ENCODE measurements at places on chromosomes 6 and 20.

DNA sequence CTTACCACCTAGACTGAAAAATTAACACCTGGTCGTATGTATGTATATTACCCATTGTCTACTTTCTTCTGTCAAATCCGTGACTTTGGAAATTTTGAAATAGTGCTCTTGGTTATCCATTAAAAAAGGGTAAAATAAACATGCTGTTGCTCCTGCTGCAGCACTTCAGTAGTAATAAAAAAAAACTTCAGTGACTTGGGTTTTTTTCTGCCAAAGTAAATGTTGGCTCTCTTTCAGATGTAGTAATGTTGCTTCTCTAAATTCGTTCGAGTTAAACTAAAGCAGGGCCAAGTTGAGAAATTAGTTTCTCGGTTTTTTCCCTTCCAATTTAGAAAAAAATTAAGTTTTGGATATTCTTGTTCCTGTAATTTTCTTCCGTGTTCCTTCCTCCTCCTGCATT, 34.2 kb downstream of the JARID2 start:
- no peak for DNase-seq

GRCh38 chr6:154617175-154617574, 106.7 kb upstream of the CNKSR3 start:
- no peak for DNase-seq

DNA sequence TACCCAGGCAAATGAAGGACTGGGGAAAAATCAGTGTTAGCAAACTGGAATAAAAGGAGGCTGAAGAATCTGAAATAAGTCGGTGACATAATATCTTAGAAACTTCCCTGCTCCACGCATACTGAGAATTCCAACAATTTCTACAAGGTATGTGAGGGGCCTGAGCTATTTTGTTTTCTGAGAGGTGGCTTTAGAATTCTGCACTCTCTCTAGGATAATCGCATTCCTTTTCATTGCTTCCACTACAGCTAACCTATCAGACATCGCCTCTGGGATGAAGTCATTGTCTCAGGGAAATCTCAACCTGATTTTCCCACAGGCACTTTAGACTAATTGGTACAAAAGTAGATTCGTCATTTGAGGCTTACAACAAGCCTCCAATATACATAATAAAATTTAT, 740.8 kb downstream of the PHF3 start:
- DNase-seq = no peak

- peak; percentile 56 for DNase-seq
These were observed 131.6 kb upstream of the TOP1 start for GRCh38 chr20:40896814-40897700.

DNA sequence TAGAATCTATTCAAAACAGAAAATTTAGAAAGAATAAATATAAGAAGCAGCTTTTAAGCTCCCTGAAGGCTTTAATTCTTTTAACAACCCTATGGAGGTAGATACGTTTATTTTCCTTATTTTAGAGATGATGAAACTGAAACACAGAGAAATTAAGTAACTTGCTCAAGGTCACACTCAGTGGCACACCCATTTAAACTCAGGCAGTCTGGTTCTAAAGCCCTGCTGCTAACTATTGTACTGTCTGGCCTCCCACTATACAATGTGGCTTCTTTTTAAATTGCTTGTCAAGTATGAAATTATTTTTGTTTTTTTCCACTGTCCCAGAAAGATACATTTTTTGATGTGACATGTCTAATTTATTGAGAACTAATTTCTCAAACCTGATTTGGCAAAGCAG, 55.7 kb downstream of the FAM217A start:
- DNase-seq = no peak

- no peak for DNase-seq
These were observed 128.7 kb downstream of the TMEM242 start for GRCh38 chr6:157194643-157195042.

GRCh38 chr6:72206606-72207005, 320.3 kb downstream of the RIMS1 start:
- DNase-seq = no peak

- DNase-seq = no peak
These were observed 99.0 kb upstream of the LGSN start for GRCh38 chr6:63418741-63419140.

DNA sequence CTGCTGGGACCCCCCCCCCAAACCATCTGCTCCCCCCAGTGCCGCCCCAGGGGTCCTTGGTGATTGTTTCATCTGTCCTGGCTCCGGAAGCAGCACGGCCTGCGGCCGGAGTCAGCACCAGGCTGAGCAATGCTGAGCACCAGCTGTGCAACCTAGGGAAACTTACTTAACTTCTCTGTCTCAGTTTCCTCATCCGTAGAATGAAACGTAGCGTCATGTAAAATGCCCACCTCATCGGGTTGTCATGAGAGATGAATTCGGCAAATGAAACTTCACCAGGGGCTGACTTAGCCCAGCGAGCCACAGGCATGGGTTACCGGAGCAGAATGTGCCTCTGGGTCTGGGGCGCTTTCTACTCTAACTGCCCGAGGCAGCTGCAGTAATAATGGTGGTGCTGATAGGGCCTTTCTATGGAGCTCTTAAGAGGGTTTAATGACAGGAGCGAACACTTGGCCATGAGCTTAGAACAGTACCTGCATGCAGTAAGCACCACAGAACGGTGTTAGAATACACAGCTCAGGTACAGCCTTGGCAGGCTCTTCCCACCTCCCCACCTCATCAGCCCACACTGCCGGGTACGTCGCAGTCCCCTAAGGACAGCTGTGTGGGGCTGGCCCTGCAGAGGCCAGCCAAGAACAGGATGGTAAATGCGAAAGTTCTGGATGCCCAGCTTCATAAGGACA, 1.7 kb downstream of the THBS2 start:
- no peak for DNase-seq

GRCh38 chr6:6225885-6226529, 94.5 kb downstream of the F13A1 start:
- DNase-seq = no peak

GRCh38 chr20:35615667-35616464, at the start of gene SPAG4:
Gene SPAG4, plus strand, starts transcription at chr20:35615829. Its CDS starts 175 bp downstream, at chr20:35616004.
- DNase-seq = no peak

GRCh38 chr6:56951049-56951831, 3.7 kb upstream of the BEND6 start:
- DNase-seq = no peak

DNA sequence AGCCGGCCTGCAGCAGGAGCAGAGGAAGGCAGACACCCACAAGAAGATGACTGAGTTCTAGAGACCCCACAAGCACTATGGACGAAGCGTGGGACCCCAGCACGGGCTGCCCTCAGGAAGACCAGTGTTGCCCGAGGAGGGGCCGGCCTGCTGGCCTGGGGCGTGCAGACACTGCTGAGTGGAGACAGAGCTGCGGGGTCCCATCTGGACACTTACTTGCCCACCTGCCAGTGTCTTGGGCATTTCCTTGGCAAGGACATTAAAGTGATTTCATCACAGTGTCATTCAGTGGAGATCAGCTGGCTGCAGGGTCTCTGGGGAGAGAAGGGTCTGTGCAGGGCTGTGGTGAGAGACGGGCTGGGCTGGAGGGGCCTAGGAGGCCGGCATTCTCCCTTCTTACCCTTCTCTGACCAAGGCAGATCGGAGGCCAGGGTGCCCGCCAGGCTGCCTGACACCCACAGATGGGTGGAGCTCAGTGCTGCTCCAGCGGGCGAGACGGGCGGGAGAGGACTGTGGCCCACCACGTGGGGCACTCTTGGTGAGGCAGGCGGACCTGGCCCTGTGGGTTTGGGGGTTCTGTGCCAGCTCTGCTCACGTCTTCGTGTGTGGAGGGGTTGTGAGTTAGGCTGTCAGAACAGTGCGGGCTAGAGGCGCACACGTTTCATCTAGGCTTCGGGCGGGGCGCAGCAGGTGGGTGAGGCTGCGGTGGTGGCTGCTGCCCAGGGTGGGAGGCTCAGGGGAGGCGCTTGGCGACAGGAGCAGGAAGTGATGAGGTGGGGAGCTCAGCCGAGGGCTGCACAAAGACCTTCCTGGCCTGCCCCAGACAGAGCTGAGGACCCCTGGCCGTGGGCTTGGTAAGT, at the start of gene LIME1:
TSS of gene LIME1 (plus strand) at position 806 of the 860 bp plus-strand sequence. CDS start 886 bp downstream, outside the sequence.
- DNase-seq = no peak

DNA sequence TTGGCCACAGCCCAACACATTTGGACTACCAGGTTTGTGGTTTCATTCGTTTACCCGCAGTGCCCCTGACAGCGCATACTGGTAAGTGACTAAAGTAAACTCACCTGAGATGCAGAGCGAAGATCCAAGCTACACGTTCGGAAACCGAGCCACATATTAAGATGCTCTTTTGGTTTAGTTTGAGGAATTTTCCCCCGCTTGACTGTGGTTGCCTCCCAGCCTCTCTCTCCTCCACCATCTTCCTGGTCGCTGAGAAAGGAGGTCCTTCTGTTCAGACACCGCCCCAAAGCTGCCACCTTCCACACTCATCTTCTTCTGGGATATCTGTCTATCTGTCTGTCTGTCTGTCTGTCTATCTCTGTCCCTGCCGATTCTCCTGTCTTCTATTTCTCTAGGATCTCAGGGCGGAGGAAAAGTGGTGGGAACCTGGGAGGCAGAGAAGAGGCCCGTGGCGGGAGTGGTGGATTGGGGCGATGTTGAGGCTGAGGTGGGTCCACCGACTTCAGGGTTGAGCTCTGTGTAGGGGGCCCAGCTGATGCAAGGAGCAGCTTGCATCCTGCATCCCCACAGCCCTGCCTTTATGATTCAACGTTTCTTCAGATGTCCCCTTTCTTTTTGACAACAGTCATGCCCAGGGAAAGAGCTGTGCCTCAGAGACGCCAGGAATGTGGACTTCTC, 196.9 kb upstream of the ZNF184 start:
- peak; percentile 23 for DNase-seq

DNA sequence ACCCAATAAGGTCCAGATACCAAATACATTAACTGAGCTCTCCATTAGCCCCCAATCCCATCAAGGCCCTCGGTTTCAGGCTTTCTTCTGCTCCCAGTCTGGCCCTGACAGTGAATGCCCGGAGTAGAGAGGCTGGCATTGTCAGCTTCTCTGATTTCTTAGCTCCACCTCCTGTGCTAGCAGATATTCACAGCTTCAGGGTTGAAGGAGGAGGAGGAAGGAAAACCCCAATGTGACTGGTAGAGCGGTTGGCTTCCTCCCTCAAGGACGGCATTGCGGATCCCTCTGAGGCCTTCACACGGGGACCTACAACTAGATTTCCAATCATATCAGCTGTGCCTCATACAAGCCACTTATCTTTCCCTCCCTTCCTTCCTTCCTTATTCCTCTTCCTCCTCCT, 164.1 kb upstream of the SYNDIG1 start:
- no peak for DNase-seq

DNA sequence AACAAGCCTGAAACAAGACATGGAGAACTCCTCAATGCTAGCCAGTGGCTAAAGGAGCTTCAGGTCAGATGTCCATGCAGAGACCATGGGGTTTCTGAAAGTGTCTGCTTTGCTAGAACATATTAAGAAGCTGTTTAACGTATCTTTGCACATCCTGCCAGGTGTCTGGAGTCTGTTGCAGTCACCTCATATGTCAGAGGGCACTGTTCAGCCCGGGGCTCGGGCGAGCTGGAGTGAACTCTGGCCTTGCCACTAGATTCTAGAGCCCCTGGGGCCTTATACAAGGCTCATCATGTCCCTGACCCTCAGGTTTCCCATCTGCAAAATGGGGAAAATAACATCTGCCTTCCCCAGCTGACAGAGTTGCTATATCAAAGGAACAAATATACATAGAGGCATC, 59.0 kb downstream of the PRDM1 start:
- no peak for DNase-seq

DNA sequence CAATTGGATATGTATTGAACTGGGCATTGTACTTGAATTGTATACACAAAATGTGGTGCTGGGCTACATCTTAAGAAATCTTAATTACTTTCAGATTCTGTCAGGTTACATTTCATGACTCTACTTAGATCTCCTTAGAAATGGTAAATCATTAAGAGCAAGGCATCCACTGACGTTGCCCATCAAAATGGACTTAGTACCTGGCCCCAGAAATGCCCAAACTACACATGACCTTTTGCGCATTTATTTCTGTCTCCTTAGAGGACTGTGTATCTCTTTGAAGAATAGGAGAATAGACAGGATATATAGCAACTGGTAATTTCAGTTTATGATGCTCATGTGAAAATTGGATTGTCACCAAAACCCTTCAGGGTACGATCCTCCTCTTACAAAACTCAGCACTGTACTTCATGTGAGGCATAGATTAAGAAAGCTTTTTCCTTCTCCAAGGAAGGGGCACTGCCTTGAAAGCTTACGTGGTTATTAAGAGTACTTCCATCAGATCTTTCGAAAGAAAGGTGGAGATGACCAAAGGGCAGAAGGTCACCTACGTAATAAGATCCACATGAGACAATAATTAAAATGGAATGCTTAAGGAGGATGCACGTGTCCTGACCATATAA, 61.4 kb upstream of the BMP2 start:
- DNase-seq = no peak

DNA sequence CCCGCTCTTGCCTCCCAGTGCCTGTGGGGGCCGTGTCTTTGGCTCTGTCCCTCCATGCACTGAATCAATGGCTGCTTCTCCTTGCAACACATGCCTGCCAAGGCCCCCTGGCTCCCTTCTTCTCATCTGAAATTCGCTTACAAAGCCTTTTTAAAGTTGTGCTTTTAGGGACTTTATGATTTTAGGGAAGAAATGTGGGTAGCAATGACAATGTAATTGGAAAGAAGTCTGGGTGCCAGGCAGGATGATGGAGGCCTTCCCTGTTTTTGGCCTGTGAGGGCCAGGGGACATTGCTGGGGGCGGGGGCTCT, 151.3 kb upstream of the RNF24 start:
- no peak for DNase-seq

DNA sequence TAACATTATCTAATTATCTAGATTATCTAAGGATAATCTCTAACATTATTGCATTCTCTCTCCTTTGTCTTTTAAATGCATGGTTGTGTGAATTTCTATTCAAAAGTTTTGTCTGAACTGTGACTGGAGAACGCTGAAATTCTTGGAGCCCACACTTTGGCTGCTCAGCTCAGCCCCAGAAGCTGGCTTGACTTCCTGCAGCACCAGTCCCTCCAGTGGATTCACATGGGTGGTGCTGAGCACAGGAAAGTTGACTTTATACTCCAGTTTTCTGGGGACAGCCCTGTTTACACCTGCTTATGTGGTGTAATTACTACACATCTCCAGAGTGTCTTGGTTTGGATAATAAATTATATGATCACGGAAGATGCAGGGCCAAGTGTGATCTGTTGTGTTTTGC, 255.1 kb upstream of the NOX3 start:
- peak; percentile 14 for DNase-seq

DNA sequence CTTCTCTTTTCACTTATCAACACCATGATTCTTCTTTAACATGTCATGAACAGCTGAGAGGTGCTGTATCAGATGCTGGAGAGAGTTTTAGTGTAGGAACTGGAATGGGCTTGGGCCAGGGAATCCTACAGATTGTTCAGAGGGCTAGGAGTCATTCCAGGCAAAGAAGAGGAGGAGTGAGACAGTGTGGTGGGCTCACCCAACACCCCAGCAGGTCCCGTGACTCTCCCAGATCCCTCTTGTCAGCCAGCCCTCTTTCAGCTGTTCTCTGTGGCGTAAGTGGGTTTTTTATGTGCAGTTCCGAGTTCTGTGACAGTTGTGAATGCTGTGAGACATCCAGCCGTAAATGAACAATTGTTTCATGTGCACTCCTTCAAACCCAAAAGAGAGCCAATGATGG, 31.4 kb upstream of the CEP162 start:
- no peak for DNase-seq

- no peak for DNase-seq
These were observed at the start of gene ANGPT4 for GRCh38 chr20:916125-916799. Gene ANGPT4, minus strand, starts transcription at chr20:916334. Its CDS starts 120 bp downstream, at chr20:916214.

GRCh38 chr20:37529968-37530600, 2.4 kb upstream of the BLCAP start:
- no peak for DNase-seq

- DNase-seq = no peak
These were observed 122.2 kb upstream of the PTPN1 start for GRCh38 chr20:50387996-50388332.

GRCh38 chr6:25387483-25387882, 108.3 kb downstream of the CARMIL1 start:
- no peak for DNase-seq
